ENCODE measurements at places on chromosomes 7 and 10. TPM values are rescaled to one million over a fixed set of nuclear protein-coding genes. Genes with fewer than 3 reads are reported as not detected.

Gene SAP25
- polyA plus RNA-seq, result not detected

Gene GBX1
- not detected for polyA plus RNA-seq

DNA sequence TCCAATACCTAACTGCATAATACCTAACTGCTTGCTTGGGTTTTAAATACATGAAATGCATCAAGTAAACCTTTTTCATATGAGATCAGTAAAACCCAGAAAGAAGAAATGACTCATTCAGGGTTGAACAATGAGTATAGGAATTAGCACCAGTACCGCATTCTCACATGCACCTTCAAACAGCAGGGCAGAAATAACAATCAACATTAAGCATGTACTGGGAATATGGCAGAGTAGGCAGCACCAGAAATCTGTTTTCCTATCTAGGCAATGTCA, 850.3 kb upstream of the SORCS1 start:
- no peak for DNase-seq

DNA sequence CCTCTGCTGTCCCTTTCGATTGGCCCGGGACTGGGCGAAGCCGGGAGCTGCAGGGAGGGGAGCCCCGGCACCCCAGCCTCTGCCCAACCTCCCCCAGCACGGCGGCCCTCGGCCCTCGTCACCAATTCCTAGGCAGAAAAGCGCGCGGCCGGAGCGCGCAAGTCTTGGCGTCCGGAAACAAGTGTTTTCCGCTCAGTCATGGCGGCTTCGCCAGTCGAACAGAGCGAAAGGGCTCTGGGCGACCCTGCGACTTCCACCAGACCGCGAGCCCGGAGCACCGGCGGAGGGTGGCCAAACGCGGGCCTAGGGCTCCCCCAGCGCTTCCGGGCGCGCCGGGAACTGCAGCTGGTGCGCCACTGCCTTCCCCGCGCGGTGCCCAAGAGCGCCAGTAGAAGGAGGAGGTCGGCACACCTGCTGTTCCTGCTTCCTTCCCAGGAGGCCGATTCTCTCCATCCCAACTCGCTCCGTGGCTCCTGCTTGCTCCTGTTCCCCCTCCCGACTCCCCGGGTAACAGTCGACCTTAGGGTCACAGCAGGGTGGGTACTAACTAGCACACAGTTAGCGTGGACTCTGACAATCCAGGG, 729.9 kb downstream of the ZWINT start:
- no peak for DNase-seq

DNA sequence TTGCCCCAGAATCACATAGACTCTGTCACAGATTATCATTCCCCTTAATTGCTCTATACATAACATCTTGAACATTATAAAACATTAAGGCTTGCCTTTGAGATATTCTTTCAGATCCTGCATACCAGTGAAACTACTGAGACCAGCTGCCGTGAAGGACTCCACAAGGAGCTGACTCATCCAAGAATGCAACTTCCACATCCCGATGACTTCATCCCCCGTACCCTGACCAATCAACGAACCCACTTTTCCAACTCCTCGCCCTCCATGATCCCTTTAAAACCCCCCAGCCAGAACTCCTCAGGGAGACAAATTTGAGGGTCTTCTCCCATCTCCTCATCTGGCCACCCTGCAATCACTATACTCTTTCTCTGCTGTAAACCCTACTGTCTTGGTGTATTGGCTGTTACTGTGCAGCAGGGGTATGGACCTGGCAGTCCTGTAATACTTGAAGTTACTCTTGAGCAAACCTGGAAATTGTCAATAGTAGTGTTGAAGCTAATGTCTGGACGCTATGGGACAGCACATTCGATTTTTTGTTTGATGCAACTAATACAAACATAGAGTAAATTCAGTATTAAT, 49.8 kb downstream of the HTR5A start:
- DNase-seq, result no peak

- DNase-seq, result no peak
Observed at GRCh38 chr7:92260248-92260781, 14.5 kb downstream of the ANKIB1 start.

GRCh38 chr7:26978146-26978545, 113.8 kb upstream of the SKAP2 start:
- DNase-seq, result no peak

DNA sequence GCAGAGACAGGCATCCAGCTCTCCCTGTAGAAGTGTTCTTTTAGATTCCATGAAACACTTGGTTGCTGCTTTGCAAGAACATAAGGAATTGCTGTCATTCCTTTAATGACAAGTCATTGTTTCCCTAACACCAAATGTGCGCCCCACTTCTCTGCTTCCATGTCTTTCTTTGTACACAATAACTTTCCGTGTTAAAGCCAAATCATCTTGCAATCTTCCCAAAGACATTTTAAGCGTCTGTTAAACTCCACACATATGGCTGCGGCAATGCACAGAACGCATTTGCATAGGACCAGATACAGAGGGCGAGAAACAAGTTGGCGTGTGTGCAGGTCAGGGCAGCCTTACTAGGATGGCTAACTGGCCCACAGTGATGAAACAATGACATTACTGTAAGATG, 399.3 kb upstream of the PRKCQ start:
- no peak for DNase-seq

DNA sequence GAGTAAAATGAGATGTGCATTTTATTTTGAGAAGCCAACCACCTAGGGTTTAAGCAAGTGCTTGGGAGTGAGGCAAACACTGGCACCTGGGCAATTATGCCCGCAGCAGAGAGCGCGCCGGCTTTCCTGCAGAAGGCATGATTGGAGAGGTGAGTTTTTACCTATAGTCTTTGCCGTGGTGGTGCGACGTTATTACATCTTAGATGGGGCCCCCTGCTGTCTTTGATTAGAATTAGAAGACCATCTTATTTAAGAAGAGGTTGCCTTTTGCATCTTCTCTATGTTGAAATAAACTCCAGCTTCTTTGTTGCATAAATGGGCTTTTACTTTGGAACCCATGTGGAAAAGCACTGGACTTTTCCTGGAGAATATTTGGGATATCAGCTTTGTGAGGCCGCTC, 409.5 kb downstream of the GLRX3 start:
- DNase-seq, result no peak

DNA sequence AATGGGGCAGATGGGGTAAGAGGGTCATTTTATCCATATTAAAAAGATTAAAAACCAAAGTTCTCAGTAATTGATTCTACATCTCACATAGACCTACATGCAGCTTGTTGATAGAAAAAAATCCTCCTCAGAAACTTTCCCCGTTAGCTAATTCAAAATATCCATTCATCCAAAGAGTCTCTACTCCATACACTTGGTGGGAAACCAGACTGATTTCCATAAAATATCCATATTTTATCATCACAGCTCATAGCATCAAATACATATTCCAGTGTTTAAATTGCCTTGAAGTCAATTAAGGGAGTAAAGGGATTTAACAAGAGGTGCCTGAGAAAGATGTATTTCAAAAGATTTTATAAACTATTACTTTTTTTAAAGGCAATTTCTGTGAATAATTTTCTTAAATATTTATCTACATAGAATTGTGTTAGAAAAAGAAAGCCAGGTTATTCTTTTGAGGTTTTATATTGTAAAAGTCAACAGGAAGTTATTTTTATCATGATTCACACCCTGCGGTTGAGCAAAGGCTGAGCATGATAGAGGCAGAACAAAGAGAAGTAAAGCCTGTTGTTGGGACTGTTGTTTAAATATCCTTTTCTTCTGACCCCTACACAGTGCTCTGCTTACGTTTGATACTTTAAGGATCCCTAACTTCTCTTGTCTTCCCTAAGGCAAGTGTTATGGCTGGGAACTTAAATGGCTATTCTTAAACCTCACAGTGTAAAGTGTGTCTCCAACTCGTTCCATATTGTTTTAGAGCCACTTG, 266.7 kb downstream of the PRKG1 start:
- DNase-seq, result no peak

- no peak for DNase-seq
Observed at GRCh38 chr10:99057936-99058690, 177.5 kb downstream of the HPSE2 start.

Measured in CD4-positive, CD25-positive, alpha-beta regulatory T cell (primary cell).